WERI-Rb-1 (cell line): ENCODE measurements at places on chromosomes 4 and X.
A peak's percentile ranks its signal among the peaks of the same experiment; 100 is the strongest.

DNA sequence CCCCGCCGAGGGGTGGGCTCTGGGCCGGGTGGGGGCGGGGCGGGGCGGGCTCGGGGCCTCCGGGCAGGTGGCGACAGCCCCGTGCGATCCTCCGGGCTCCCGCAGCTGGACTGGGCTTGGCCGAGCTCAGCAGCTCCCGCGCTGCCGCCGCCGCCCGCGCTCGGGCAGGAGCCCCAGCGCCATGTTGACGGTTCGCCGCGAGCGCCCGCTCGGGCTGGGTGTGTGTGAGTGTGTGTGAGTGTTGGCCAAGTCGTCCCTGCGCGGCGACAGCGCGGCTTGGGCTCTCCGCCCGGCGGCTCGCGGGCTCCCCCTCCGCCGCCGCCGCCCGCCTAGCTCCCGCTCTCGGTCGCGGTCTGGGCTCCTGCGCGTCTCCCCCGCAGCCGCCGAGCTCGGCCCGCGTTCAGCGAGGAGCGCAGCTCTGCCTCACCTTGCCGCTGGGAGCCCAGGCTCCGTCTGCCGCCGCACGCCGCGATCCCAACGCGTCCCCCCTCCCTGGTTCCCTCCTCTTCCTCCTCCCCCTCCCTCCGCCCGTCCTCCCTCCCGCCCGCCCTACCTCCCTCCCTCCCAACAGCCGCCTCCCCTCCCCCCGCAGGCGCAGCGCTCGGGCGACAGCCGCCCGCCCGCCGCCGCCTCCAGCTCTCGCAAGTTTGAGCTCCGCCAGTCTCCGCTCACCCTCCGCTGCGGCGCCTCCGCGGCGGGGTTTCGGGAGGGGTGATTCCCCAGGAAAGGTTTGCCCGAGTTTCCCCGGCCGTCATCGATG lies at the start of gene BCOR:
TSS of gene BCOR (minus strand) at position 455 of the 760 bp plus-strand sequence. CDS start 20,029 bp downstream, outside the sequence.
- peak; percentile 81 for DNase-seq

GRCh38 chr4:32789026-32789608 lies 2068.9 kb downstream of the PCDH7 start:
- DNase-seq = no peak

- no peak for DNase-seq
Observed at GRCh38 chr4:19557161-19557560, 694.5 kb upstream of the SLIT2 start.

GRCh38 chrX:51862920-51863319 lies 30.5 kb upstream of the MAGED1 start:
- no peak for DNase-seq

DNA sequence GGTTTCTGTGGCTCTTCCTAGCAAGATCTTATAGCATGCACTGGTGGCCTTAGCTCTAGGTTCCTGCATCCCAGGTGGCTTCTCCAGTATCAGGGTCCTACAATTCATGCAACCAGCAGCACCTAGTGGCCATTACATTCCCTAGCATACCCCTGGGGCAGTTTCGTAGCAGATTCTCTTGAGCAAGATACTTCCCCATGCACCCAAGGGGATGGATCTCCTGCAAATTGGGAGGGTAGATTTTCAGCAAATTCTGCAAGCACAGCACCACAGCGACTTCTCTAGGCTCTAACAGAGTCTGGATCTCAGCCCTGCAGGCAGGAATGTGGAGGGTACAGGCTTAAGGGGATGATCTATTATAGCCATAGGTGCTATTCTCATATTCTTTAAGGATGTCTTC lies 13.1 kb upstream of the SLC9B1 start:
- DNase-seq = peak; percentile 61

- no peak for DNase-seq
Observed at GRCh38 chr4:54548831-54549460, 108.8 kb upstream of the KIT start.

- DNase-seq = no peak
Observed at GRCh38 chrX:17851874-17852273, 9.2 kb downstream of the RAI2 start.

GRCh38 chr4:87451537-87451936 lies 29.2 kb downstream of the NUDT9 start:
- DNase-seq = no peak

DNA sequence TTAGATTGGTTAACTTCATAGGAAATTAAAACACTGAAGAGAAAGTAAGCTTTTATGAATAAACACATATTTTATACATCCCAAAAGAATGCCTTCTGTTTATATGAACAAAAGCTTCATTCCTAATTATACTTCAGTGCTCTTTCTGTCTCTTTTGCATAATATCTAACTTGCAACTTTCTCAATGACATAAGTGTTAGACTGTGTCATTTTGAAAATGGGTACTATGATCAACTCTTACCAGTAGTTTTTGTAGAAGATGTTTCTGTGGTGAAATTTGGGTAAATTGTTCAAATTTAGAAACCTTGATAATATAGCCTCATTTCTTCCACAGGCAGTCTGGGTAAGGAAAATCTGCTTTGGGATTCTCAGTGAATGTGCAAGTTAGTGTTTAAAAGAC lies 991.4 kb downstream of the CCSER1 start:
- no peak for DNase-seq

DNA sequence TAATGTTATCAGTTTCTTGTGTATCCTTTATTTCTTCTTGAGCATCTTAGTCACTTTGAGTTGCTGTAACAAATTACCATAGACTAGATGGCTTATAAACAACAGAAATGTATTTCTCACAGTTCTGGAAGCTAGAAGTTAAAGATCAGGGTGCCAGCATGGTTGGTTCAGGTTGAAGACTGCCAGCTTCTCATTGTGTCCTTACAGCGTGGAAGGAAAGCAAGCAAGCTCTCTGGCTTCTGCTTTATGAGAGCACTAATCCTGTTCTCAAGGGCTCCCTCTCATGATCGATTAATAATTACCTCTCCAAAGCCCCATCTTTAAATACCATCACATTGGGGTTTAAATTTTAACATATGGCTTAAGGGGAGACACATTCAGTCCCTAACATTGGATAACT lies 497.2 kb downstream of the RAPGEF2 start:
- DNase-seq = no peak

GRCh38 chr4:30866346-30866745 lies 146.2 kb downstream of the PCDH7 start:
- no peak for DNase-seq

GRCh38 chr4:65670331-65671031 lies at the start of gene EPHA5:
TSS of gene EPHA5 (minus strand) at chr4:65670489. CDS start at chr4:65669742, 747 bp downstream.
- peak; percentile 92 for DNase-seq

- DNase-seq = no peak
Observed at GRCh38 chrX:10110984-10111363, 45.8 kb upstream of the CLCN4 start.

DNA sequence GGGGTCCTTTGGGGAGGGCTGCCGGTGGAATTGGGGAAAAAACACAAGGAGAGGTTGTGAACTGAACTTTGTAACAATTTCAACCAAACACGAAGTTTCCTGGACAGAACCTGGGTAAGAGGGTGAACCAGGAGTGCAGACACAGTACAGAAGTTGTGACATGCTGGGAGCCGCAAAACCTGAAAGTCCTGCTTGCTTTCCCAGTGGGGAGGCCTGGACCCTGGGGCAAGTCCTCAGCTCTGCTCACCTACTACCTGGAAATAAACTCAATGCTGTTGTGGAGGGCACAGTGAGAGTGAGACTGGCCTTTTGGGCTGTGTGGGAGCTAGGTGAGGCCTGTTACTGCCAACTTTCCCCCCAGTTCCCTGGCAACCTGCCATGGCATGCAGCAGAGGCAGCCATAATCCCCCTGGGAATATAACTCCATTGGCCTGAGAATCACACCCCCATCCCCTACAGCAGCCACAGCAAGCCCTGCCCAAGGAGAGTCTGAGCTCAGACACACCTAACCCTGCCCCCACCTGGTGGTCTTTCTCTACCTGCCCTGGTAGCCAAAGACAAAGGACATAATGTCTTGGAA lies 162.8 kb downstream of the THOC2 start:
- DNase-seq = no peak

- DNase-seq = no peak
Observed at GRCh38 chrX:10325611-10326010, 168.8 kb downstream of the CLCN4 start.

DNA sequence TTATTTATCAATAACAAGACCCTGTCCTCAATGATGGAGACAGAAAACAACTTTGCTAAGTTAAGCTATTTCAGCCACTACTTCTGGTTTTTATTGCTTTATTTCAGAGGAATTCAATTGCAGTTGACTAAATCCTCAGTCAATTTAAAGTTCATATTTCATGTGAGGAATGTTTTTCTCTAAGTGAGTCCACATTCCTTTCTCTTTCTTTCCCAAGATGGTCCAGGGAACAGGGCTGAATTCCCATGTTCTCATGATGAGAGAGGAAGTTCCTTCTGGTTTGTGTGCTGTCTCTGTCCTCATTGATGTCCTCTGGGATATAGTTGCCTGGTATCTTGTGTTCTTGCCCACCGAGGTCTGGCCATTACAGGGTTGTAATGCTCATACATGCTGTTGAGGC lies 117.2 kb downstream of the SLIT2 start:
- no peak for DNase-seq

- DNase-seq = no peak
Observed at GRCh38 chrX:13257223-13258051, 62.4 kb downstream of the ATXN3L start.

GRCh38 chrX:72659723-72660122 lies 54.4 kb downstream of the PHKA1 start:
- DNase-seq = no peak

DNA sequence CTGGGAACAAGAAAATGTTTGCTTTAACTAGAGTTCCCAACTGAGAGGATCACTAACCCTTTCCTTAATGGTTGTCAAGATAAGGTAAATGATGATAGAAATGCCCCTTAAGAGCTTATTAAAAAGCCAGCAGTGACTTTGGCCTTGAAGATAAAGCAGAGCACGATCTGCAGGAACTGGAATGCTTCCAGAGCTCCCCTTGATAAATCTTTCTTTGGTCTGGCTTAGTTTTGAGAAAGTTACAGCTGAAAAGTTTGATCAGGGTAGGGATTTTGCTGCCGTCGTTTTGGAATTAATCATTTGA lies 64.0 kb downstream of the PTTG2 start:
- no peak for DNase-seq

DNA sequence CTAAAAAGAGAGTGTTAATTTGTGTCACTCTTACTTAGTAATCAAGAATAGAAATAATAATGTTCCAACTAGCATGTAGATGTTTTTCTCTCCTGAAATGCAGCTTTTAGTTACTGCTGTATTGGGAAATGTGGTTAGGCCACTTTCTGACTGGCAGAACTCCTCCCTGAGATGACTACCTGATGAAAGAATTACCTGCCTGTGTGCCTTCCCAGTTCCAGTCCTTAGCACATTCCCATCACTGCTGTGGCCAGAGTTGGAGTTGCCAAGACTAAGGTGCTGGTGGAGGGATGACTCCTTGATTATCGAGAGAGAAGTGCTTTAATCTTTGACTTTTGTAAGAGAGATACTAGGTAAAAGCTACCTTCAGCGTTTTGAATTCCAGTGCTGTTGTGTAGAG lies 9.5 kb downstream of the GAB1 start:
- DNase-seq = no peak

DNA sequence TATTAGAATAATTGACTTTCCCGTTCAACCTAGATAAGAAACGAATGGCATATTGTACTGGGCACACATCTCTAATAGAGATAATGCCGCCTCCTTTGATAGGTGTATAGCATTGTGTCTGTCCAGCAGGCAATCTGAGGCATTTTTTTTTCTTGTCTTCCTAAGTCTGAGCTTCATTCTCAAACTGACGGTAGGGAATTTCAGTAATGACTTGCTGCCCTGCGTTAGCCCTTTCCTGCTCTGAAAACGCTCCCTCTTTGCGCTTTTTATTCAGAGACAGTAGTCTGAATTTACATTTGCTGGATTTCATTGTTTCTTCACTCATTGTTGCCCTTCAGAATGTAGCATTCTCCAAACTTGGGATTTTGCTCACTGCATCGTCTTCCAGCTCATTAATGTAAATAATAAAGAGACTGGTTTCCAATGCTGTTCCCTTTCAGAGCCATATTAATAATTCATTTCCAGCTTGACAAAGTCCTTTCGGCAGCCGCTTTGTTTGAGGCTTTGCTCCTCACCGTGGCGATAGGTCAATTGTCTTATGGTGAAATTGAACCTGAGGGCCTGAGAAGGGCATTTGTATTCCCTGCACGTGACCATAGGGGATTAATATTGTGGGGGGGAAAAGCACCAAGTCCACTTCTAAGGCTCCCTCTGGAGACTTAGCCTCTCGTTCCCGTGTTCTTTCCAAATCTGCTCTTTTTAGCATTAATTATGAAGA lies 412.1 kb downstream of the SMARCA1 start:
- no peak for DNase-seq

- peak; percentile 26 for DNase-seq
Observed at GRCh38 chr4:100311181-100311580, 120.9 kb upstream of the DDIT4L start.

GRCh38 chrX:116493271-116493670 lies 30.5 kb upstream of the CT83 start:
- no peak for DNase-seq

GRCh38 chr4:7828011-7828720 lies 111.5 kb downstream of the AFAP1 start:
- no peak for DNase-seq

DNA sequence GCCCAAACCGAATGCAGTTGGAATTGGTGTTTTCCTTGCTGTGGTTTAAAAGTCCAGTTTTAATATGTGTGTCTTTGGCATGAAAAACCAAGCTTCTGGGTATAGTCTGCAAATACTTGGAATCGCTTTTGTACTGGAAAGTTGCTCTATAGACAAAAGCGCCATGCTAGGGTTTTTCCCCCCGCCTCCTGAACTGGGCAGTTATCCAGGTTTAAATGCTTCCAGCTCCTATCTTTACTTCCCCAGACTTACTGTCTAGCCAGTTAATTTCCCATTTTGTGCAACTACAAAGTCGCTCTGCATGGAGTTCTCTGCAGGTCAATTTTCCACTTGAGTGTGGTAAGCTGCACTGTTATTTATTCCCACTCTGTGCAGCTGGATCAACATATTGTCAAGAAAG lies 2.7 kb downstream of the RASL11B start:
- no peak for DNase-seq
